ENCODE measurements at places on chromosomes 2 and 18. TPM values are rescaled to one million over a fixed set of nuclear protein-coding genes. Genes with fewer than 3 reads are reported as not detected.

- DNase-seq: no peak
Measured at GRCh38 chr2:69582582-69583176, 60.9 kb downstream of the AAK1 start.

GRCh38 chr2:15896859-15897258 is 43.5 kb upstream of the MYCN start:
- no peak for DNase-seq

GRCh38 chr18:24120676-24121075 is 18.2 kb upstream of the CABYR start:
- no peak for DNase-seq

DNA sequence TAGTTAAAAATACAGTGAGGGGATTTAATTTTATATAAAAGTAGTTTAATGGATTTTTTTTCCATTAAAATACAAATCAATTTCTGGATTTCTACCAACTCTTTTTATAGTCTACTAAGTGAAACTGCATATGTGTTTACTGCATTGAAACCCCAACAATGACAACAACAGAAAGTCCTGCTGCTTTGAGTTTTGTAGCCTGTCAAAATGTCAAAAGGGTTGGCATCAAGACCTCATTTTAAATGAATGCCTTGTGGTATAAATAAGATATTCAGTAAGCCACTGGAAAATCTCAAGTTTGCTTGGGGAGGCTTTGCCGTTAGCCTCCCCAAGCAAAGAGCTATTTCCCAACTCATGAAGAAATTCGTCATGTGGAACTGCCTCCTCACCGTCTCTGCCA is 440.3 kb upstream of the HNMT start:
- no peak for DNase-seq

DNA sequence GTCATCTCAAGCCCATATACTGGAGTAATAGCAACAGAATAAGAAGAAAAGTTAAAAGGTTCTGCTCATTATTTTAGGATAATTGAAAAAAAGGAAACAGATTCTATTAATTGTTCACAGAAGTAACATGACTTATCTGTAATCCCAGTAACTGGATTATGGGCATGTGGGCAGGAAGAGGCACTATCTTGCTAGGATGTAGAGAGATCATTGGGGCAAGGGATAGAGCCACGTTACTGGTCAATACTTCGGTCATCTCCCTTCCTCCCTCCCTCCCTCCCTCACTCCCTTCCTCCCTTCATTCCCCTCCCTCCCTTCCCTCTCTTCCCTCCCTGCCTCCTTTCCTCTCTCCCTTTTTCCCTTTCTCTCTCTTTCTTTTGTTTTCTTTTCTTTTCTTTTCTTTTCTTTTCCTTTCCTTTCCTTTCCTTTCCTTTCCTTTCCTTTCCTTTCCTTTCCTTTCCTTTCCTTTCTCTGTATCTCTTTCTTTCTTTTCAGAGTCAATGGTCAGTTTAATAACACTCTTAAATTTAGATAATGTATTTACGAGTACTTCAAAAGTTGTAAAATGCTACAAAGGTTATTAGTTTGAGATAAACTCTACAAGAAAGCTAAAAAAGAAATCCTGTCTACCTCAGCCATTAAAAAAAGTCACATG is 82.8 kb downstream of the FHOD3 start:
- no peak for DNase-seq

- DNase-seq: no peak
Measured at GRCh38 chr18:3079653-3080052, 66.7 kb upstream of the LPIN2 start.

DNA sequence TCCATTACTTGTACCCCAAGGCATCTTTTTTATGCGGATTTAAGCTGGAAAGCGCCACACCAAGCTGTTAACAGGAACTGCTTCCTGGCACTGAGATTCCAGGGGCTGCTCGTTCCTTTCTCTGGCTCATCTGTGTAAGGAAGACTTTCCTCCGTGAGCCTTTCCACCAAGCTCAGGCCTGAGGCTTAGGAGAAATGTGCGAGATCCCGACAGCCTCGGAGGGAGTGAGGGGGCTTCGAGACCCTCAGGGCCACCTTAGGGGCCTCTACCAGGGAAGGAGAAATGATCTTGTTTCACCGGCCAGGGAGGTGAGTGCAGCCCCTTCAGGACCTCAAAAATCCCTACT is 17.1 kb downstream of the B3GNT7 start:
- no peak for DNase-seq

GRCh38 chr2:221410487-221410886 is 161.6 kb downstream of the EPHA4 start:
- DNase-seq: no peak

Gene ERMN
- total RNA-seq: not detected

Gene VWC2L
- total RNA-seq: not detected

Gene HOXD10
- not detected for total RNA-seq

Measured in adrenal gland (tissue), 19 donors.